ENCODE measurements at places on chromosomes 7 and 10.

- no peak for DNase-seq
Measured at GRCh38 chr7:4170997-4171786, 510.9 kb upstream of the FOXK1 start.

DNA sequence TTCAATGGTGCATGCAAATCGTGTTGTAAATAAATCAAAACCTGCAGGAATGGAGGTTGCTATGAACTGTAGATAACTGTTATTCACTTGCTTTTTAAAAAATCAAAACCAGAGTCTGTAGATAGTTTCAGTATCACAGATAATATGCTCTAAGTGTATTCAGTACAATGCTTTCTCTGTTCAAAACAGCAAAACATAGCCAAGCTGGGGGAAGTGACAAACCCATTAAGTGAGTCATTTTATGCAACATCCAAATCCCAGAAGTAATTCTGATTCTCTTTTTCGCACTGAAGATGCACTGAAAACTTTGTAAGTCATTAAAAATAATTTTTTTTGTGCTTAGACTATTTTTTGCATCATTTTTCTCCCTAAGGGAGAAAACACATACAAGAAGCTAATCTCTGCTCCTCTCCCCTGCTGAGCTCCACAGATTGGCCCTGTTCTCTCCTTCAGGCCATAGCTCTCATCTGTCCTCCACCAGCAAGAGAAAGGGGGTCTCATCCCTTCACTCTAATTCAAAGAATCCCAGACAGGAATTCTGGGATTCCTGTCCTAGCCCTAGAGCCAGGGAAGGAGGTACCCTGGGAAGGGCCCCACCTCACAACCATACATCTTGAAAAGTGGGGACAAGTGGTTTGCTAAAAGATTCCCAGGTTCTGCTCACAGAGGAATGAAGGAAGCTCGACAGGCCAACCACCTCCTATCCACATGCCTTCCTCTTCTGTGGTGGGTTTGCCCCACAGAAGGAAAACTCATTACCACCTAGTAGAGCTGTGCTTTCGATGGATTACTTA is 4.9 kb downstream of the PRTFDC1 start:
- DNase-seq, result no peak

DNA sequence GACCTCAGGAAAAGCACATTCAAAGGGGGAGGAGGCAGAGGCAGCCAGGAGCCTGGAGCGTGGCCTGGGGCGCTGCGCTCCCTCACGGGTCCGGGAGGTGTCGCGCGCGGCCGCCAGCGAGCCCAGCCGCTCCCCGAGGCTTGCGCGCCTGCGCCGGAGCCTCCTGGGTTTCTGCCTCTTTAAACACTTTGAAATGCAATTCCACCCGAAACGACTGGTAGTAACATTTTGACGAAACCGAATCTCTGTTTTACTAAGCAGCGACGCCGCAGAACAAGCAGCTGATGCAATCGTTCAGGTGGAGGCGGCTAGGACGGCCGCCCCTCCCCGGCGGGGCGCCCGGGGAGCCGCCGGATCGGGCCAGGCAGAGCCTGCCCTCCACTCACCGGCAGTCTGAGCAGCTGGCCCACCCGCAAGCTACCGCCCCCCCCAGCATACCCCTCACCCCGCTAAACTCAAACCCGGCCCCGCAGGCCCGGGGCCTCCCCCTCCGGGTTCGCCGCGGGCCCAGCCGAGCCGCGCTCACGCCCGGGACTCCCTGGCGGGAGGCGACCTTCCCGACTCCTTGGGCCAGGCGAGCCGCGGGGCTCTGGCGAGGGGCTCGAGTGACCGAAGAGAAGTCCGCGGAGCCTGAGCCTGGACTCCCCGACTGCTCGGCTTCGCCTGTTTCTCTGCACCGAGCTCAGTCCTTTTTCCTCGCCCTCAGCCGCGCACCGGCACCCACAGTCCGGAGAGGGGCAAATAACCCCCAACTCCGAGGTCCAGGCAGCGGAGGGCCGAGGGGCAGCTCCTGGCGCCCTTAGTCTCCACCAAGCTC is 3.2 kb downstream of the MKX start:
- peak; percentile 78 for DNase-seq

- no peak for DNase-seq
Measured at GRCh38 chr10:14611968-14612693, 162.6 kb downstream of the FAM107B start.

DNA sequence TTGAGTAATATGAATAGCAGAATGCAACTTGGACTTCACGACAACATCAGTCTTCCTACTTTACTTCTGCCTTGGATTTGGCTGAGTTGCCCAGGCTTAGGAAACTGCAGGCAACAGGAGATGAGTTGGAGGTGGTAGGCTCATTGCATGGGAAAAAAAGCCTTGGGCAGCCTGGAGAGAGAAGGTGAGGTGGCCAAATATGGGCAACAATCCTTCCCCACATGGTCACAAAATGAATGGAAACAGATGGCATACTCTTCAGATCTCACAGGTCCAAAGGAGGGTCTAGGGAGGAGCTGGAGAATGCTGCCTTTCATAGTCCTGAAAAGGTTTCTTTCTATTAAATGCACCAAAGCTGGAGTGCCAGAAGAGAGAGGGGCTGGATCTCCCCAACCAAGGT is 128.6 kb upstream of the AOAH start:
- no peak for DNase-seq

- no peak for DNase-seq
Measured at GRCh38 chr10:75269605-75270004, 33.8 kb upstream of the COMTD1 start.

DNA sequence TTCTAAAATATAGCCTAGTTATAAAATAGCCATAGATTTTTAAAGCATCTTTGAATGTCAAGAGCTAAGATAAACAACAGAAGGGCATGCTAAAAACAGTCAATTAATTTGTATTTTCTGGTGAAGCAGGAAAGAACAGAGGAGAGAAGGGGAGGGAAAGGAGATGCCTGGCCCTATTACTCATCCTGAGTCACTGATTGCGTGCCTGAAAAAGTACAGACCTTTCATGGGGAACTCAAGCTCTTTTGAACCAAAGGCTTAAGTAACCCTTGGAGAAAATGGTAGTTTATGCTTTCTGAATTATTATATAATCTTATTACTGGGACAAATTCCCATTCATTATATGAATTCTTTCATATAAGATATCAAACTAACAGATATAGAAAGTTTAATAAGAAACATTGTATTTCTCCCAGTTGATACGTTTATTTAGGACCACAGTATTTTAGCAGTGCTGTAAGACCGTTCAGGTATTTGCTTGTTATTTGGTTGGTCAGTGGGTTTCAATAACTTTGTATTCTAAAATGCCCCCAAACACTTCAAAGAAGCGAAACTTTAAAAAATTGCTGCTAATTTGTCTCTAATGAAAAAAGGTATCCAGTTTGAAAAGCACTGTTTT is 151.3 kb downstream of the HGF start:
- DNase-seq, result no peak

Measured in CD4-positive, alpha-beta T cell treated with Interleukin-17A for 1 hour (primary cell).